Activated naive CD8-positive, alpha-beta T cell treated with anti-CD3 and anti-CD28 coated beads, Interleukin-2, amount 10 ng/mL, durations not matched to agents 7 days and 5 days (primary cell): ENCODE measurements at places on chromosomes 6 and 20.
A peak's percentile ranks its signal among the peaks of the same experiment; 100 is the strongest.

- H3K4me3 ChIP-seq: no peak overlapping the region
- no peaks in the 10 kb centered on the region for H3K27me3 ChIP-seq
- no peak for DNase-seq
- H3K27ac ChIP-seq: peak overlapping the region; percentile 1
Observed at GRCh38 chr20:36826554-36827244, 49.2 kb upstream of the TLDC2 start.

- H3K4me1 ChIP-seq: no peaks in the 10 kb centered on the region
- no peak overlapping the region for H3K4me3 ChIP-seq
- no peaks in the 10 kb centered on the region for H3K36me3 ChIP-seq
- H3K27ac ChIP-seq: no peak overlapping the region
- DNase-seq: no peak
Observed at GRCh38 chr20:54611708-54612412, 136.5 kb downstream of the DOK5 start.

DNA sequence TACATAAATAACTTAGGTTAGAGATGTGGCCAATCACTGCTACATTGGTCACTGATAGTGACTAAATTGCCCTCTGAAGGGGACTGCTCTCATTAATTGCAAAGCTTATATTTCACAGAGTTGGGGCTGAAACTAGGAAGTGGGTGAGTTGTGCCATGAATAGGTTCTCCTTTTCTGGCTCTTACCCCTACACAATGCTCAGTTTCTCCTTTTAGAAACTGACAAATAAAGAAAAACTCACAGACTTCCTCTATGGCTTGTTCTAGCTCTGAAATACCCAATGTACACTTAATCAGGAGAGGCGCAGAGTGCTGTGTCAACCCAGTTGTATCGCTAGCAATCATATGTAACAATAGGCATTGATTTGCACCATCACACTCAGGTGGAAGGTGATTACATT lies 41.2 kb upstream of the PROKR2 start:
- peaks cover 4% of the 10 kb centered on the region for H3K27me3 ChIP-seq
- DNase-seq: no peak
- no peaks in the 10 kb centered on the region for H3K36me3 ChIP-seq
- H3K4me3 ChIP-seq: no peak overlapping the region
- no peaks in the 10 kb centered on the region for H3K4me1 ChIP-seq

GRCh38 chr20:6495907-6496306 lies 271.6 kb upstream of the BMP2 start:
- no peaks in the 10 kb centered on the region for H3K4me1 ChIP-seq
- no peak for DNase-seq
- no peaks in the 10 kb centered on the region for H3K27me3 ChIP-seq
- no peak overlapping the region for H3K27ac ChIP-seq
- H3K4me3 ChIP-seq: no peak overlapping the region

DNA sequence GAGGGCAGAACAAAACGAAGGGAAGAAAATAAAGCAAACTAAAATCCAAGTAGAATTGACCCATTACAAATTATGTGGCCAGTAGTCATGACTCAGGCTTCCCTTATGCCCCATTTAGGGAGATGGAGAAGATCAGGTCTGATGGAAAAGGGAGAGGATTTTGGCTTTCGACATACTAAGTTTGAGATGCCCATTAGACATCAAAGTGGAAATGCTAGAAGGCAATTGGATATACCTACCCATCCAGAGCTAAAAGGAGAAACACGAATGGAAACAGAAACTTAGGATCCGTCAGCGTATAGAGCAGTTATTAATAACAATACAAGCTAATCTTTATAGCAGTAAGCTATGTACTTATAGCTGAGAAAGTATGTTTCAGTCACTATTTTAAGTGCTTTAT lies 4.8 kb downstream of the TRPC4AP start:
- H3K4me3 ChIP-seq: no peak overlapping the region
- peaks cover 39% of the 10 kb centered on the region for H3K4me1 ChIP-seq
- DNase-seq: no peak
- no peaks in the 10 kb centered on the region for H3K27me3 ChIP-seq
- peaks cover 18% of the 10 kb centered on the region for H3K36me3 ChIP-seq

DNA sequence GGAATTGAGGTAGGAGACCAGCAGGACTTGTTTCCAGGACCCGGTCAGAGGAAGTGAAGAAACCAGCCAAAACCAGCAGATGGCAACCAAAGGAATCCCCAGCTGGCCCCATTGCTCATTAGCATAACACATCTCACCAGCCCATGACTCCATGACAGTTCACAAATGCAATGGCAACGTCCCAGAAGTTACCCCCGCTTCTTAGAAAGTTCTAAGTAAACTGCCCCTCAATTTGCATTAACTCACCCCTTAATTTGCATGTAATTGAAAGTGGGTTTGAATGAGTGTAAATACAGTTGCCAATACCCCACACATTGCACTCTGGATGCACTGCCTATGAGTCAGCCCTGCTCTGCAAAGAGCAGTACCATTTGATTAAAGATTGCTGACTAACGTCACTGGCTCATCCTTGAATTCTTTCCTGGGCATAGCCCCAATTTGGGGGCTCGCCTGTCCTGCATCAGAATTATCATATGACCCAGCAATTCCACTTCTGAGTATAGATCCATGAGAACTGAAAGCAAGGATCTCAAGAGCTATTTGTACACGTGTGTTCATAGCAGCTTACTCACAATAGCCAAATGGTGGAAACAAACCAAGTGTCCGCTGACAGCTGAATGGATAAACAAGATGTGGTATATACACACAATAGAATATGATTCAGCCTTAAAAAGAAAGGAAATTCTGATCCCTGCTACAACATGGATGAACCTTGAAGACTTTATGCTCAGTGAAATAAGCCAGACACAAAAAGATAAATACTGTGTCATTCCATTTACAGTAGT lies 36.4 kb downstream of the MYLK4 start:
- no peak overlapping the region for H3K27ac ChIP-seq
- H3K36me3 ChIP-seq: no peaks in the 10 kb centered on the region

DNA sequence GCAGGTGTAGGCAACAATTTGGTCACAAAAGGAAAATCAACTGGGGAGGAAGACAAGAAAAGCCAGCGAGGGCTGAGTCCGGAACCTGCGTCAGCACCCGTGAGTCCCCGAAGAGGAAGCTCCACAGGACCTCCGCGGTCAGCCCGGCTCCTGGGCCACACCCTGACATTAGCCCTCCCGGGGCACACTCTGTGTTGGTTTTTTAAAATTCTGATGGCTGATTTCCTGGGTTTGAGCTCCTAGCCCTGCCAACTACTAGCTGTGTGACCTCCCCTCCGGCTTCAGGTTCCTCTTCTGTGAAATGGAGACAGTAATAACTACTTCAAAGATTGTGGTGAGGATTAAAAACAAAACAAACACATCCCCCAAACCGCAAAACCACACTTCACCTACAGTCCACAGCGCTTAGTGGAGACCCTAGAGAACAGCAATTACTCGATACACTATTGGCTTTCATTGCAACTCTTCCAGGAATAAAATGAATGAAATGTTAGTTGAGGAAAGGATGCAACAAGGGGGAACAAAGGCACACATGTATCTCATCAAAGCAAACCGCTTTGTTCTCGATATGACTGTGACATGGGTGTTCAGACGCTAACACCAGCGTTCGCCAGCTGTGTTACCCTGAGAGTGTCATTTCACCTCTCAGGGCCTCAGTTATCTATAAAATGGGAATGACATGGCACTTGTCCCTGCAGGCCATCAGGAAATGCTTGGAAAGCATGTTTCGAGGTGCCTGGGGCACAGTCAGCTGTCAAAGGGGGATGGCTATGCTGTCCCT lies 985 bp downstream of the ZBP1 start:
- H3K36me3 ChIP-seq: peaks cover 16% of the 10 kb centered on the region
- H3K4me3 ChIP-seq: peak overlapping the region; percentile 83
- peaks cover 45% of the 10 kb centered on the region for H3K4me1 ChIP-seq
- H3K27me3 ChIP-seq: no peaks in the 10 kb centered on the region
- DNase-seq: peak; percentile 81

DNA sequence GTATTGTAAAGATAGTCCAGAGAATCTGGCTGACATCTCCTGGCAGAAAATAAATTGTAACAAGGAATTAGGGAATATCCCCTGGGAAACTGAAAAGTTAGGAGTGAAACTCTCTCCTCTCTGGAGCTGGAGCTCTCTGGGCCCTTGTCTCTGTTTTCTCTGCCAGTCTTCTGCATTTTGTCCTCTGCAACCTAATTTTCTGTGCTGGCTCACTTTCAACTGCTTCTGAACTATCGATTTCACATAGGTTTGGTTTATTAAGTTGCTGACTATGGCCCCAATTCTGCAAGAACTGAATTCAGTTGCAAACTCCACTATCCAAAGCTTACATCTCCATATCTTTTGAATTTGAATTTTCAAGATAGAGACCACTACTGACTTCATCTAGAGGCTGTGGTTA lies 9.3 kb downstream of the TCF21 start:
- H3K4me3 ChIP-seq: no peak overlapping the region
- peaks cover 62% of the 10 kb centered on the region for H3K27me3 ChIP-seq
- DNase-seq: no peak
- H3K27ac ChIP-seq: no peak overlapping the region
- H3K4me1 ChIP-seq: peaks cover 1% of the 10 kb centered on the region
- H3K36me3 ChIP-seq: no peaks in the 10 kb centered on the region

DNA sequence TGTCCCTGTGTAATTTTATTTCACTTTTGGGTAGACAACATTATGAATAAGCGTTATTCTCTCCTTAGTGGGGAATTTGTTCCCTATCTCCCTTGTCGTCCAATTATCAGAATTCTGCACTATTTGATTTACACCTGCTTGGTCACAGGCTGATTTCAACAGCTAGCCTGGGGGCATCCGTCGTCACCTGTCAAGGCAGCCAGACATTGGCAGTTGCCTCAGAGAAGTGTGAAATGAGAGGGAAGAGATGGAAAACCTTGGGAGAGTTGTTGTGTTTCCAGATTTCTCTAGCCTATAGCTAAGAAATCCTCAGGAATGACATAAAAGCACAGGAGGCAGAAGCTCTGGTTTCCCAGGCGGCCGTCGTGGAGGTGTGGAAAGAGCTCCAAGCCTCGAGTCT lies 891 bp upstream of the GHRH start:
- no peak overlapping the region for H3K27ac ChIP-seq
- DNase-seq: no peak
- no peak overlapping the region for H3K4me3 ChIP-seq
- H3K27me3 ChIP-seq: peaks cover 6% of the 10 kb centered on the region

GRCh38 chr20:381581-382290 lies 1.2 kb downstream of the TRIB3 start:
- peak; percentile 82 for DNase-seq
- H3K4me3 ChIP-seq: peak overlapping the region; percentile 85
- peak overlapping the region; percentile 86 for H3K27ac ChIP-seq
- H3K27me3 ChIP-seq: no peaks in the 10 kb centered on the region

DNA sequence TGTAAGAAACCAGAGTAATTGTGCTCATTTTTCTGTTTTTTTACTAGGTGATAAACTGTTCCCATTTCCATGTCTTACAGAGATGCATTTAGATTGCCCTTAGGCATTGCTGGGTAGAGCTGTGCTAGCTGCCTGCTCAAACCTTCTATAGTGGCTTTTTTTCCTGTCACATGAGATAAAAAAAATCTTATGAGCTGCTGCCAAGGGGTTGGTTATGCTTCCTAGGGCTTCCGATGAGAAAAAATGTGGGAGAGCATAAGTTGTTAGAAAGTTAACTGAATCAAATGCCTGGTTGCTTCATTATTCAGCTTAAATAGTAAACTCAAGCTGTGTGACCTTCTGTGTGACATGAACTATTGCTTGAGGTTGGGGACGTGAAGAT lies 50.0 kb upstream of the NOX3 start:
- peaks cover 1% of the 10 kb centered on the region for H3K27me3 ChIP-seq
- peak overlapping the region; percentile 19 for H3K4me3 ChIP-seq
- H3K4me1 ChIP-seq: peaks cover 2% of the 10 kb centered on the region
- no peak for DNase-seq
- no peak overlapping the region for H3K27ac ChIP-seq

DNA sequence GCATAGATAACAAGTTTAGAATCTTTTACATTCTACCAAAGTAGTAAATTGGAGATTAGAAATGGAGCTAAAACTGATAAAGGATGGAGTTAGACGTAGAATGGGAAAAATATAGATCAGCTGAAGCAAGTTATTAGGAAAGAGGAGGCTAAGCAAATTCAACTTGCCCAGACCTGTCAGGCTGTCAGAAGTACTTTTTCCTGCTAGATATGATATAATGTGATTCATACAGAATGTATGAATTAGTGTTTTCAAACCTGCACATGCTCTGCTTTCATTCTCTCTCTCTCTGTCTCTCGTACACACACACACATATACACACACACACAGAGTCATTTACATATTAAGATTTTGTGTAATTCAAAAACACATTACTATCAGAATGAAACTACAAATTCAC lies 133.2 kb upstream of the HDGFL1 start:
- no peak overlapping the region for H3K4me3 ChIP-seq
- no peak for DNase-seq
- no peak overlapping the region for H3K27ac ChIP-seq

DNA sequence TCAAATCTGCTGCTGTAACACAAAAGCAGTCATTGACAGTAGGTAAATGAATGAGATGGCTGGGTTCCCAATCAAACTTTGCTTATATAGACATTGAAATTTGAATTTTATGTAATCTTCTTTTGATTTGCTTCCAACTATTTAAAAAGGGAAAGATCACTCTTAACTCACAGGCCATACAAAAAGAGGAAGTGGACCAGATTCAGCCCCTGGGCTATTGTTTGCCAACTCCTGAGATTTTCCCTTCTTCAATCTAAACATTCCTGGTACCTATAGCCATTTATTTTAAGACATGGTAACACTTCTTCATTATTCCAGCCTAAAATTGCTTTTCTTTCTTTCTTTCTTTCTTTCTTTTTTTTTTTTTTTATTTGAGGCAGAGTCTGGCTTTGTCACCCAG lies 260.6 kb downstream of the TFAP2A start:
- no peaks in the 10 kb centered on the region for H3K4me1 ChIP-seq
- no peak for DNase-seq
- no peaks in the 10 kb centered on the region for H3K27me3 ChIP-seq
- no peaks in the 10 kb centered on the region for H3K36me3 ChIP-seq

DNA sequence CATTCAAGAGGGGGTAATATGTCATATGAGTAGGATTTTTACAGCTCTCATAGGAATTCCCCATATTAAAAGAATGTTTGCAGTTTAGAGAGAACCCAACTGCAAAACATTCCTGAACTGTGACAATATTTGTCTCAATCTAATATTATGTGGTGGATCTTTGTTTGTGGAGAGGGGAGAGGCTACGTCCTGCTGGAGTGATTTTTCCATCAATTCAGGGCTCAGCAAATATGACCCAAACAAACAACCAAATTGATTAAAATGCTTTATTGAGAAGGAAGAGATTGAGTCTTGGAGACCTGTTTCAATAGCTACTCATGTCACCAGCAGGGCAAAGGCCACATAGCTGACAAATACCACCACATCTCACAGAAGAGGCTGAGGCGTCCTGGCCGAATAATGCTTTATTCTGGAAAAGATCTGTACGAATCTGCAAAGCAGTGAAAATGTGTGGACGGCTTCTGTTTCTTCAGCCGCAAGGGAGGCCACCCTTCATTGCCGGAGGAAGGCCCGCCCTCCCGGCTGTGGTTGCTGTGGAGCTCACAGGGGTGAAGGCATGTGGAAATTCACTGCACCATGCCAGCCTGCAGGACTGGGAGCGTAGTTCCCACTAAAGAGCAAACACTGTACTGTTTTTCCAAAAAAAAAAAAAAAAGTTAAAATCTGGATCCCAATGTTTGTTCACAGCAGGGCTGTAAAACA lies 89.7 kb upstream of the QKI start:
- DNase-seq: no peak
- no peaks in the 10 kb centered on the region for H3K4me1 ChIP-seq
- H3K36me3 ChIP-seq: no peaks in the 10 kb centered on the region

- no peak overlapping the region for H3K27ac ChIP-seq
- no peaks in the 10 kb centered on the region for H3K36me3 ChIP-seq
- no peak overlapping the region for H3K4me3 ChIP-seq
- H3K4me1 ChIP-seq: no peaks in the 10 kb centered on the region
- peaks cover 15% of the 10 kb centered on the region for H3K27me3 ChIP-seq
Observed at GRCh38 chr6:40485795-40486194, 101.4 kb downstream of the LRFN2 start.
